ENCODE measurements at places on chromosomes 2 and 18.

DNA sequence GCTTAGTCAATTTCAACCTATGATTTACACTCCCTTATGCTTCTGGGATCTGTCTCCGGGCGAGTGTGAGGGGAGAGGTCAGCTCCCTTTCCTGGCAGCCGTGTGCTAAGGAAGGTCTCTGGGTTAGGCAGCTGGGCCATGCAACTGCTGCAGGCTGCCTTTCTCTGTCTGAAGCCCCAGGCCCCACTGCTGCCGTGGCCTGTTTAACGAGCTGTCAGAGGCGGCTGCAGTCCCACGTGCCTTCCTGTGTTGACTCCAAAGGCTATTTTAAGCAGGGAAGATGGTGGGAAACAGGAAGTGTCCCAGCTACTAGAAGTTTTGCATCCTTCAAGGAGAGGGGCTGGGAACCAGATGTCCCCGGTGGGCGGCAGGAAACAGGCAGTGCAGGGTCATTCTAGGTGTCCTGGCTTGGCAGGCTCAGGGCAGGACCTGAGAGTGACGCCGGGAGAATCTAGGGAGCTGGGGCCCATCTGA is 186.4 kb downstream of the TNS1 start:
- no peak for DNase-seq

DNA sequence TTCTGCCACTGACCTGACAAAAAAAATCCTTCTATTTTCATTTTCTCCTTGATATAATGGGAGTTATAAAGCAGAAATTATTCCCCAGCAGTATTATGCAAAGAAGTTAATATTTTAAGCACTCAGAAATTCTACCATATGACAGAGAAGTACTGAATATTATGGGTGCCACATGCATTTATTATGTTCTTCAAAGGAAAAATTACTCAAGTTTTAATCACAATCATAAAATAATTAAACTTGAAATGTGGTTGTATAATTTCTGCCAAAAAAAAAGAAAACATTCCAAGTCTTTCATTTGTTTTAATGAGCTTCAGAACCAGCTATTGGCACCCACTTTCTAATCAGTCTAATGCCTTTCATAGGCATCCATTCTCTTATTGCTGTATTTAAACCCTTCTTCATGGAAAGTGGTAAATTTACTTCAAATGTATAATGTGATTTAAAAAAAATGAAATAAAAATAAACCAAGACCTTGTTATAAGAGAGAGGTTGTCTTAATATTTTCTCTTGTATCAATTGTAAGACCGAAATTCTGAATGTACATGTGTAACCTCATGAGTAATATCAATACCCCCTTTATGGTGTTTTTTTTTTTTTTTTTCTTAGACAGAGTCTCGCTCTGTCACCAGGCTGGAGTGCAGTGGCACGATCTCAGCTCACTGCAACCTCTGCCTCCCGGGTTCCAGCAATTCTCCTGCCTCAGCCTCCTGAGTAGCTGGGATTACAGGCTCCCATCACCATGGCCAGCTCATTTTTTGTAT is 302.3 kb downstream of the IRS1 start:
- no peak for DNase-seq

GRCh38 chr18:48757367-48757766 is 193.4 kb downstream of the SMAD7 start:
- DNase-seq, result no peak

- no peak for DNase-seq
These were observed 9.0 kb downstream of the SETBP1 start for GRCh38 chr18:44689736-44690135.

DNA sequence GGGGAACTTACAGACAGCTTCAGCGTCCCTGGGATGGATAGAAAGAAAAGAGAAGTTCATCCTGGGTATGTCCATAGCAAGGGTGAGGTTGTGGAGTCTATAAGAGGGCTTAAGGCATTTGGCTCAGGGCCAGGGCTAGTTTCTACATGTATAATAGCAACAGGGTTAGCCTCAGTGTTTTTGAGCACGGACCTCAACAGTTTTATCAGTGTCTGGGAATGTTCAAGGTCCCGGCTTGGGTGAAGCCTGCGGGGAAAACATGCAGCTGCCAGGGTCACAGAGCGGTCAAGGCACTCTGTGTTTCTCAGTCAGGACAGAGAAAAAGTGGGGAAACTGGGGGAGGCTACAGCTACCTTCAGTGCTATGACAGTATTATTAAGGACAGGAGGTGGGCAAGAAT is 427.7 kb upstream of the HS6ST1 start:
- no peak for DNase-seq

DNA sequence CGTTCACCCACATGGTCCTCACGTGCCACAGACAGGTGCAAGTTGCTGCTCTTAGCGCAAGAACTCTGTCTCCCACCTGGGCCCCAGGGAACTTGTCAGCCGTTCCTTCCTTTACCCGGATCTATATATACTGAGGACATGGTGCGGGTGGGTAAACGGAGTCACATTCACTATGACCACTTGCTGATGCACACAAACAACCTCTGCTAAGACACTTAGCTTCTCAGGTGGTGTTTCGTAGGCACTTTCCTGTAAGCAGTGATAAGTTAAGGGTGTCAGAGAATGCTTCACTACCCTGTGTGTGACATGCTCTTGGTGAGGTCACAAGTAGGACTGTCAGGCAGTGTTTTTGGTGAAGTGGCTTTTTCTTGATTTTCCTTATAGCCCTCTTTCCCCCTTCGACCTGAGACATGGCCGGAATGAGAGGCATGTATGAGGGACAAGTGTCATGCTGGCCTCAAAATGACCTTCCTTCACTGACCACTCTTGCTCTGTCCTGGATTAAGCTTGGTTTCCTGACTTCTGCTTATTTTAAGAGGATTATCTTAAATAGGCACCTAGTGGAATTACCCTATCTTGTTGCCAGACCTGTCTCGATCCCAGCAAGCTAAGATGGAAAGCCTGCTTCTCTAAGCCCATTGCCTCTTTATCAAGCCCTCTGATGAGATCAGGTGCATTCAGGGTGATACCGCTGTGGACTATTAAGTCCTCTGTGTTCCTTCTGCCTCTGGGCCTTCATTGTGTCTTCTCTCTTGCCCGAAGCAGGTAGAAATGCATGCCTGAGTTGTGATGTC is 97.1 kb upstream of the CELF4 start:
- DNase-seq, result no peak

GRCh38 chr2:102509749-102510148 is 36.7 kb downstream of the SLC9A4 start:
- DNase-seq, result no peak

DNA sequence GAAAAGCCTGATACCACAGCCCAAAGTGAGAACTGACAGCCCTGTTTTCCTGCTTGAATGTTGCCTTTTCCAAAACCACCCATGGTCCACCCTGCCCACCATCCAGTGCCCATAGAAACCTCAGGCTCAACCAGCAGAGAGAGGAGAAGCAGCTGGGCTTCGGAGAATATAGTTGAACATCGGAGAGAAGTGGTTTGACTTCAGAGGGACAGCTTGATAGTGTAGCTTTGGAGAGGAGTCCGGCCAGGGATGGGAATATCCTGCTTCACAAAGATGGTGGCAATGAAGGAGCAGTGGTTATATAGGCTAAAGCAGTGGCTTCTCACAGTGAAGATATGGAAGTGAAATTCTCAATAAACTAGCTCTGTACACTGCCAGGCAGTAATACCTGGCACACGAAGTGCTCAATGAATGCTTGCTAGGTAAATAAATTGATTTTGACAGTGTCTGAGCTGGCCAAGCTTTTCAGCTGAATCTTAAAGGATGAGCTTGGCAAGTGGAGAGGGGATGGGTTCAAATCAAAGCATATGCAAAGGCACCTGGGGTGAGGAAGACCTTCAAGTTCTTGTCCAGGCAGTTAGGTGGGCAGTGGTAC is 21.2 kb downstream of the AFF3 start:
- DNase-seq, result no peak

- no peak for DNase-seq
These were observed 103.1 kb downstream of the DTNB start for GRCh38 chr2:25570161-25570845.

- no peak for DNase-seq
These were observed 172.3 kb downstream of the IKZF2 start for GRCh38 chr2:212979046-212979612.

- DNase-seq, result no peak
These were observed 387.6 kb downstream of the FIGN start for GRCh38 chr2:163347982-163348856.

- DNase-seq, result no peak
These were observed 259.9 kb downstream of the EIPR1 start for GRCh38 chr2:3117650-3118216.

GRCh38 chr2:97678298-97678697 is 8.8 kb downstream of the C2orf92 start:
- no peak for DNase-seq

DNA sequence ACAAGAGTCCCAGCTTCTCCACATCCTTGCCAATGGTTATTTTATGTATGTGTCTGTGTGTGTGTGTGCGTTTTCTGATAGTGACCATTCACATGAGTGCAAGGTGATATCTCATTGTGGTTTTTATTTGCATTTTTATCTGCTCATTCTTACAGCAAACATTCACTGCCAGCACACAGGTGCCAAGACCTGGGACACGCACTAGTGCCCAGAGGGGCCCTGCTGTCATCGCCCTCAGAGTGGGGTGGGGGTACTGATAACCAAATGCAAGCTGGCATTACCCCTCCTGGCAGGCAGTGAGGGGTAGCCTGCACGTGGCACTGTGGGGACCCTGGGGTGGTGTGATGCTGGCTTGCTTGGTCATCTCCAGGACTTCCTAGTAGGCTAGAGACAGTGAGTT is 285.4 kb downstream of the LPIN1 start:
- no peak for DNase-seq

- no peak for DNase-seq
These were observed 124.7 kb upstream of the ZNF516 start for GRCh38 chr18:76619621-76620315.

DNA sequence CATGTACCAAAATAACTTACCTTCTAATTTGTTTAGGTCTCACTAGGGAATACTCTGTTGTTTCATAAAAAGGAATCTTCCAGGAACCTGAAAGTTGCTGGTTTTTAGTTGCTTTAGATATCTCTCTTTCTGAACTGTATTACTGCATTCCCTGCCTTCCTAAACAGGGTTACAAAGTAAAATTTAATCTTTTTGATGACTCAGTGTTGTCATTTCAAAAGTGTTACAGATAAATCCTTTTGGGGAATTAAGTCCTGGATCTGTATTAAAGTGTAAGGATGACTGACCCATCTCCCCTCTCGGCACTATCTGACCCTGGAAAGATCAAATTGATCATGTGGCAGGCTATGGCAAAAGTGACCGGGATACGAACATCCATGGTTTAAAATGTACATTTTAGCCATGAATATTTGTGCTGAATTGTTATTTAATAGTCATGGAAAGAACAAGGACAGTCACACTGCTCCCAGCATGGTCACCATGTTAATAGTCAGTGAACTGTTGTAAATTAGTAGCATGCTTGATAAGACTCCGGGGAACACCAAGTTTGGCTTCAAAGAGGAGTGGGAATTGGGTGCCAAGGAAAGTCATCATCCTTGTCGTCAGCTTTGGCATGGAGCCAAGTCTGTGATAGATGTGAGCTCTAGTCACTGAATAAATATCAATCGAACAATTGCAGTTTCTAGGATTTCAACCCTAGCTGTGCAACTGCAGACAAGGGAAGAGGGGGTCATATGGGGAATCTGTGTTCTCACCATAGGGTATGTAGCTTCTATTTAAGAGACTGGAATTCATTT is 4.2 kb downstream of the PLEKHA3 start:
- no peak for DNase-seq

DNA sequence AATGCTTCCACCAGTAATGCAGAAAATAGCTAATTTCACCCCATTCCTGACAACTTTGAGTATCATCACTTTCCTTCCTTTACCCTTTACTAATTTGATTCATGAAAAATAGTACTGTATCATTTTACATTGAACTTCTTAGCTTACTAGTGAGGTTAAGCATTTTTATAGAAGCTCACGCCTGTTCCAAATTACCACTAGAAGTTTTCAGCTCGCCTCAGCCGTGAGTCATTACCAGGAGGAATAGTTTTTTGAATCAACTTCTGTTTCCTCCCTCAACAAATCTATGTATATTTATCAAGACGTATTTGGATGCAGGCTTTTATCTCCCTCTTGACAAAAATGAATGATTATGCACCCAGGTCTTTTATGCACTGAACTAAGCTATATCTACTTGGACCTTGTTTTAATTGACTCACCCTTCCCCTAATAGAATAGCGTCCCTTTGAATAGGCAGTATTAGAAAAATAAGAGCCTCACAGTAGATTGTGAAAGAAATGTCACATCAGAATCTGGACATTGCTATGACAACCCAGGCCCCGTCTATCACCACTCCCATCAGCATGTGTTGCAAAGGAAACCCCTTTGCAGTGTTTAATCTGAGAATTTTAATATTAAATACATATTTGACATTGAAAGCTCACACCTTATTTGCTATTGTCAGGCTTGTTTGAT is 207.4 kb upstream of the NRP2 start:
- no peak for DNase-seq

- DNase-seq, result no peak
These were observed 9.1 kb downstream of the B3GNT2 start for GRCh38 chr2:62204998-62205496.

- DNase-seq, result no peak
These were observed 1002.8 kb upstream of the NRXN1 start for GRCh38 chr2:52034706-52035105.

- DNase-seq, result no peak
These were observed 159.5 kb downstream of the HNMT start for GRCh38 chr2:138123741-138124140.

- DNase-seq, result no peak
These were observed 97.7 kb downstream of the CDC42EP3 start for GRCh38 chr2:37573451-37574388.

- peak; percentile 67 for DNase-seq
These were observed at the start of gene STEAP3 for GRCh38 chr2:119223521-119224390. Gene STEAP3 (plus strand): TSS chr2:119223834. CDS start chr2:119231013, 7,179 bp downstream.

- DNase-seq, result no peak
These were observed 115.7 kb downstream of the MSH2 start for GRCh38 chr2:47518497-47519146.

GRCh38 chr18:39424261-39424660 is 1858.7 kb upstream of the CELF4 start:
- DNase-seq, result no peak

GRCh38 chr2:157486596-157487270 is 42.8 kb upstream of the CYTIP start:
- no peak for DNase-seq

DNA sequence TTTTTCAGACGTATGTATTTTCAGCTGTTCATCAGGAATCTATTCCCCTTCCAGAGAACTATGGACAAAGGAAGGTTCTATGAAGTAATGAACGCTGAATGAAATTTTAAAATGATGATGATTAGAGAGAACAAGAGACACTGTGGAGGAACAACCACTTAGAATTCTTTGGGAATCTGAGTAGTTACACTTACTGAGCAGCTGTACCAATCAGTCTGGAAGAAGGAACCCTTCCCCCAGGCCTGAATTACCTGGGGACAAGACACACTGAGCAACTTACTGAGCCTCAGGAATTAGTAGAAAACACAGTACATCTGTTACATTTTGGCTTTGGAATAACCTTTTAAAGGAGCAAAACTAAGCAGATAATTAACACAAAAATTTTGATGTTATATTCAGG is 1.9 kb downstream of the MSTN start:
- DNase-seq, result no peak
